ENCODE measurements at places on chromosomes 5 and 9.

DNA sequence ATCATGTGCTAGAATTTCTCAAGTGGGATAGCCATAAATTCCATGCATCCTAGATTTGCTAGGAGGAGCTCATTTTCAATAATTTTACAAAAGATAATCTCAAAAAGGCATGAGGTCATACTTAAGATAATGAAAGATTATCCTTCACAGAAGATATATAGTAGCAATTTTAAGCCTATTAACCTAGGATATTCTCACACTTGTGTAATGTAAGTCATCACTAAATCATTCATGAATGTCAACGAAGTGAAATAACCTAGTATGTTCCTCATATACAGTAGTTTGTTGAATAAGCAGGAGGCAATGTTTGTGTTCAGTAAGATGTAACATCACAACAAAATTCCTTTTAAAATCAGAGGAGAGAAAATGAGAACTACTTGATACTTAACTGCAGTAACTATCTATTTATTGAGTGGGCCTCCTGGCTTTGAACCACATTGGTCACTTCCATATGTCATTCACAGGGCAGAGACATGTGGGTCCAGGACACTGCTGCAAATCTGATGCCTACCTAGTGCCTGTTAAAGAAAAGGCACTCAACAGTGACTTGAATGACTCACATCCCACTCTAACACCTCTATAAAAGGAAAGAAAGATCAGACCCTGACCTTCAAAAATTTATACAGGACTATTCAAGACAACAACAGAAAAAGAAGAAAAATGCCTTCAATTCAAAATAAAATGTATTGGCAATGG lies 8.2 kb downstream of the LIFR start:
- DNase-seq = no peak

GRCh38 chr5:90366948-90367347 lies 42.6 kb downstream of the CETN3 start:
- no peak for DNase-seq

GRCh38 chr9:125841444-125841843 lies 94.3 kb downstream of the PBX3 start:
- DNase-seq = no peak

DNA sequence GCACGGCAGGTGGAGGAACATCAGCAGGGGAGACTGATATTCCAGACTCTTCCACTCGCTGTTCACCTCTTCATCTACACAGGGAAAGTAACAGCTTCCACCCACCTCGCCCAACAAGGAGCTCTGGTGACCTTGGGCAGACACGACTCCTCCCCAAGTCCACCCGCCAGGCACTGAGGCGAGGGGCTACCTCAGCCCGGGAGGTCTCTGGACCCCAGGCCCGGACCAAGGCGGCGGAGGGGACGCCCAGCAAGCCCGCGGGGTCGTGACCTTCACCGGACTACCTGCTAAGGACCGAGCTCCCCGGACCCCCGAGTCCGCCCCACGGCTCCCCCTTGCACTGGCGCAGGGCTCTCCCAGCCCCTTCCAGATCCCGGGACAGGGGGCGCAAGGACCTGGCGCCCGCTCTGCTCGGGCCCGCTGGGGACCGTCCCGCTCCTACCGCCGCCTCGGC lies 70.2 kb upstream of the LPCAT1 start:
- DNase-seq = no peak
